ENCODE measurements at places on chromosomes 13 and 19.

- DNase-seq = no peak
Measured at GRCh38 chr19:430701-431100, 21.8 kb upstream of the C2CD4C start.

- DNase-seq = peak; percentile 43
Measured at GRCh38 chr19:30225676-30226463, 146.3 kb upstream of the ZNF536 start.

DNA sequence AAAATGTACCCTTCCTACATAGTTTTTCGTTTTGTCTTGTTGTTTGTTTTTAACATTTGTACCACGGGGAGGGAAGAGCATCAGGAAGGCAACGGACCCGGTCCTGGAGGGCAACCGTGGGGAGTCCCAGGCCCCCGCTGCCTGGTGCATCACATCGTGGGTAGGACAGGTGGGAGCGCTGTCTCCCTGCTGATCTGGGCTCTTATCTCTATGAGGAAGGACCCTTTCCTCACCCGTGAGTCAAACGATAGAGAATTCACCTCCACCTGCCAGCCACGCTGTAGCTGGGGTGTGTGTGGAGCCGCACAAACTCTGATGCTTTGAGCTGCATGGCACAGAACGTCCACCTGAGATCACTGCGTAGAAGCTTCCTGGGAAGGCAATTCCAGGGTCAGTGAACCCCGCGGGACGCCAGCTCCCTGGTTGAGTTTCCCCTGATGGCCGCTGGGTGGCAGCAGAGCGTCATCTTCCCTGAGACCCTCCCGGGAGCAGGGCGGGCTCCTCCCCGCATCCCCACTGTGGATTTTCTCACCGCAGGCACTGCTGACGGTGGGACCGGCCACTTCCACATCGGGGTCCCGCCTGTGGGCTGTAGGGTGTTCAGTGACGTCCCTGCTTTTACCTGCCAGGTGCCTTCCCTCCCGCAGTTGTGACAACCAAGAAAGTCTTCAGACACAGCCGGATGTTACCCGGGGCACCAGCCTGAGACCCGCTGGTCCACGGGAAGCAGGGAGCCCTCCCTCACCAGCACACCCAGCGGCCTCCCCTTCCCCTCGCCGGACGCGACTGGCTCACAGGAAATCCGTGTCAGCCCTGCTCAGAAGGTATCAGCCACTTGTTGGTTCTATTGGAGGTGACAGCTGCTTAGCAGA is 54.7 kb downstream of the ZNF787 start:
- DNase-seq = peak; percentile 75

GRCh38 chr13:38905861-38906260 is 84.8 kb downstream of the STOML3 start:
- peak; percentile 31 for DNase-seq

DNA sequence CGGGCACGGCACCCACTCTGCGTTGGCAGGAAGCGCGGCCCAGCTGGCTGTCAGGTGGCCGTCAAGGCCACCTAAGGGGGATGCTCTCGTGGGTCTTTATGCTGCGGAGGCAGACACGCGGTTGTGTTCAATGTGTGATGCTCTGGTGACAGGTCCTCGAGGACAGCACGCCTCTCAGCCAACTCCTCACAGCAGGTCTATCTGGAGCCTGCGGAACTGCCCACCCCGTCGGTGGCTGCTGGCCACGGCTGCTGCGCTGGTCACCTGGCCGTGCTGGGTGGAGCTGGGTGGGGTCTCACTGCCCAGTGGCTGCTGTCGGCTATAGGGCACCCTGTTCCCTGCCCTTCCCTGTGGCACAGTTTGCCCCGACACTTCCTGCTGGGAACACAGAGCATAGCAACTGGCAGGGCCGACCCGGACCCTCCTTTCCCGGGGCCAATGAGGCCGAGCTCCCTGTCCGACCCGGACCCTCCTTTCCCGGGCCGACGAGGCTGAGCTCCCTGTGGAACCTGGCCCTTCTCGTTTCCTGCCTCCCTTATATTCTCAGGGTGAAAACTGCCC is 14.3 kb upstream of the F7 start:
- DNase-seq = no peak

DNA sequence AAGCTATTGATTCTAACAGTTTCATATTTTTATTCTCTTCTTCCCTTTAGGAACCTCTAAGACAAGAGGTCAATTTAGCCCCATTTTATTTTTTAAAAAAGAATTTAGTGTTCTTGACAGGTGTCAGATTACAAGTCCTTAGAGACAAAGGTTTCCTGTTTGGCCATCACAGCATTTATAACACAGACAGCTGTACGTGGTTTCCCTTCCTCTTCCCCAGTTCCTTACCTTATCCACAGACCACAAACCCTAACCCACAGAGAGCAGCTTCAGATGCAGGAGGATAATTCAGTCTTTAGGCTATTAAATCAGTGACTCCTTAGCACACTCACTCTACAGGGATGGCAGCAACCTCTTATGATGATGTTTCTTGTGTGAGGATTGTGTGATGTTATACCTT is 1210.1 kb downstream of the DIAPH3 start:
- DNase-seq = peak; percentile 21

- no peak for DNase-seq
Measured at GRCh38 chr13:20301015-20301402, 68.9 kb upstream of the GJB6 start.

GRCh38 chr19:45467115-45467455 is 711 bp upstream of the FOSB start:
- no peak for DNase-seq

DNA sequence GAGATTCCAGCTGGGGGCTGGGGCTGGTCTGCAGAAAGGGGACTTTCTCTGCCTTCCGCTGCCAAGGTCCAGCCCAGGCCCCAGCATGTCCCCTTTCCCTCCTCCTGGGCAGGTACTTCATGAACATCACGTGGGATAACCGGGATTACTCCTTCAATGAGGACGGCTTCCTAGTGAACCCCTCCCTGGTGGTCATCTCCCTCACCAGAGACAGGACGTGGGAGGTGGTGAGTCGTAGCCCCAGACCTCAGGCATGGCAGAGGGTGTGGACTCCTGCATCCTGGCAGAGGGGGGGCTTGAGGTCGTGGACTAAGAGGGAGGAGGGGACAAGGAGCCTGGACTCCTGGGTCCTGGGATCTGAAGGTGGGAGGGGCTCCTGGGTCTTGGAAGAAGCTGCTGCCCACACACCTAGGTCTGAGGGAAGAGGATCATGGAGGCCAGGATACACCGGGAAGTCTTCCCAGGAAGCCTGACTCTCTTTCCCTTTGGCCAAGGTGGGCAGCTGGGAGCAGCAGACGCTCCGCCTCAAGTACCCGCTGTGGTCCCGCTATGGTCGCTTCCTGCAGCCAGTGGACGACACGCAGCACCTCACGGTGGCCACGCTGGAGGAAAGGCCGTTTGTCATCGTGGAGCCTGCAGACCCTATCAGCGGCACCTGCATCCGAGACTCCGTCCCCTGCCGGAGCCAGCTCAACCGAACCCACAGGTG is 20.6 kb downstream of the GRIN2D start:
- no peak for DNase-seq

GRCh38 chr13:109454167-109454917 is 332.0 kb downstream of the IRS2 start:
- DNase-seq = peak; percentile 2

DNA sequence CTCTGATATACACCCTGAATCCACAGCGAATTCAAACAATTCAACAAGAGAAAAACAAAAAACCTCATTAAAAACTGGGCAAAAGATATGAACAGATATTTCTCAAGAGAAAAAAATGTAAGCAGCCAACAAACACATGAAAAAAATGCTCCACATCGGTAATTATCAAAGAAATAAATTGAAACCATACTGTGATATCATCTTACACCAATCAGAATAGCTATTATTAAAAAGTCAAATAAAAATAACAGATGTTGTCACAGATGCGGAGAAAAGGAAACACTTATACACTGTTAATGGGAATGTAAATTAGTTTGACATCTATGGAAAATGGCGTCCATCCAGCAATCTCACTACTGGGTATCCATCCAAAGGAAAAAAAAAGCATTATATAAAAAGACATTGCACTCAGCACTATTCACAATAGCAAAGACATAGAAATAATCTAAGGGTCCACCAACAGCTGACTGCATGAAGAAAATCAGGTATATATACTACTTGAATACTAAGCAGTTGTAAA is 1495.0 kb upstream of the PCDH20 start:
- DNase-seq = no peak

GRCh38 chr19:50202962-50203280 is 501 bp upstream of the MYH14 start:
- DNase-seq = no peak

GRCh38 chr19:12802267-12803106 is 618 bp downstream of the THSD8 start:
- DNase-seq = no peak

GRCh38 chr19:8221161-8221560 is 12.0 kb downstream of the CERS4 start:
- peak; percentile 21 for DNase-seq

DNA sequence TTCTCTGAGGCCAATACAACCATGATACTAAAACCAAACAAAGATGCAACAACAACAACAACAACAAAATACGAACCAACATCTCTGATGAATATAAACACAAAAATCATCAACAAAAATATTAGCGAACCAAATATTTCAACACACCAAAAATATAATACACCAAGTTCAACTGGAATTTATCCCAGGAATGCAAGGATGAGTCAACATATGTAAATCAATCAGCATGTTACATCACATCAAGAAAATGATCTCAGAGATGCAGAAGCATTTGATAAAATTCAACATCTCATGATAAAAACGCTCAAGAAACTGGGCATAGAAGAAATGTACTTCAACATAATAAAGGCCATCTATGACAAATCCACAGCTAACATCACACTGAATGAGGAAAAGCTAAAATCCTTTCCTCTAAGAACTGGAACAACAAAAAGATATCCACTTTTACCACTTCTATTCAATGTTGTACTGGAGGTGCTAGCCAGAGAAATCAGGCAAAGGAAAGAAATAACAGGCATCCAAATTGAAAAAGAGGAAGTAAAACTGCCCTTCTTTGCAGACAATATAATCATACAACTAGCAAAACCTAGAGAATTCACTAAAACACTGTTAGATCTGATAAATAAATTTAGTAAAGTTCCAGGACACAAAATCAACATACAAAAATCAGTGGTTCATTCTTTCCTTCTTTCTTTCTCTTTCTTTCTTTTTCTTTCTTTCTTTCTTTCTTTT is 2448.7 kb upstream of the PCDH20 start:
- DNase-seq = peak; percentile 2

DNA sequence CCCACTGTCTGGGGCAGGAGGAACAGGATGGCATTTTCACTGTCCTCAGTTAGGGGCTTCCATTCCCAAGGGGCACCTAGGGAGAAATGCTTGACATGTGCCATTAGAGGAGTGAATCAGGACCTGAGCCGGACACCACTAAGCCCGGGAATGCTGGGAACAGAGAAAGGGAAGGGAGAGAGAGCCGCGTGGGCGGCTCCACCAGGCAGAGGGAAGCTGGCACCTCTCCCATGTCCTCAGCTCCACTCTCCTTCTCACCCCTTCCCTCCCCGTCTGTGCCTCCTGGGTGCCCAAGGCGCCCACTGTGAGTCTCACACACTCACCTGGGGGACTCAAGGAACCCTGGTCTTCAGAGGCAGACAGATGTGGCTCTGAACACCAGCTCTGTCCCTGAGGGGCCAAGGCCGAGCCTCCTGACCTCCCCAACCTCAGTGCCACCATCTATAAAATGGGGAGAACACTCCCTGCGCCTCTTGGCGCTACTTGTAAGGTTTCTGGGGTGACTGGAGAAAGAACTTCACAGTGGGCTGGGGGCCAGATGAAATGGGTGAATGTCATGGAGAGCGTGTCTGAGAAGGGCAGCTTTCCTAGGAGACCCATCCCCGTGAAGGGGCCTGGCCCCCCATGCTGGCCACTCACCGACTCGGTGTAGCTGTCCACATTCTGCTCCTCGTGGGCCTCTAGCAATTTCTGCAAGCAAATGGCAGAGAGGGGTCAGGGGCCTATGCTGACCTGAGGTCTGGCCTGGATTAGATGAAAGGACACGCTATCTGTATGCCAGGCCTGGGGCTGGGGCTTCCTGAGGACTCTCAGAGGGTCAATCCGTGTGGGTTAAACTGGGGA is 5.3 kb upstream of the KPTN start:
- DNase-seq = no peak

GRCh38 chr13:80339912-80340650 is 845 bp downstream of the SPRY2 start:
- DNase-seq = peak; percentile 73

- DNase-seq = no peak
Measured at GRCh38 chr19:33408116-33408515, 34.6 kb downstream of the CEBPG start.

- peak; percentile 22 for DNase-seq
Measured at GRCh38 chr13:107185889-107186288, 618.0 kb upstream of the ARGLU1 start.

DNA sequence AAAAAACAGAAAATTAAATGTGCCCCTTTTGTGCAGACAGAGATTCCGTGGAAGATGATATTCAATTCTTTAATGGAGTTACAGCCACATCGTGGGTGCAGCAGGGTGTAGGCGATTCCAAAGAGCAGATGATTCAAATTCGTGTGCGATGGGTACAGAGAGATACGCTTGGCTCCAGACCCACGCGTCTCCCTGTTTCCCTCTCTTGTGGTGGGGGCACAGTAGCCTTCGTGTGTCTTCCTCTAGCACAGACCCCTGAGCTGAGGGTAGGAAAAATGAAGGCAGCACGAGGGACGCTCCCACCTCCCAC is 4.8 kb downstream of the TSPAN16 start:
- DNase-seq = no peak

DNA sequence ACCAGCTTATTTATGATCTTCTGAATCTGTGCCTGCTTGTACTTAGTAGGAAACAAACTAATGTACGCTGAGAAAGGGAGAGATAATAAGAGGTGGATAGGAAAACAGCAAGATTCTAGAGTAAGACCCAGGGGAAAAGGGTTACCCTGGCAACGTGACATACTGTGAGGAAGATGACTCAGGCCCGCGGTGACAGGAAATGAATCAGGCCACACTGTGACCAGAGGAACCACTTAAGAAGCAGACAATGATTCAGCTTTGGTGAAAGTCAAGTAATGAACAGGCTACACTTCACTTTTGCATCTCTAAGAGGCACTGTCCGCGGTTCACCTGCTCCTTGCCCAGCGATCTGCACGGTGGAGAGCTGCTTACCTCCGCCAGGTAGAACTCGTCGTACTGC is 158.2 kb downstream of the NALCN start:
- DNase-seq = peak; percentile 87

DNA sequence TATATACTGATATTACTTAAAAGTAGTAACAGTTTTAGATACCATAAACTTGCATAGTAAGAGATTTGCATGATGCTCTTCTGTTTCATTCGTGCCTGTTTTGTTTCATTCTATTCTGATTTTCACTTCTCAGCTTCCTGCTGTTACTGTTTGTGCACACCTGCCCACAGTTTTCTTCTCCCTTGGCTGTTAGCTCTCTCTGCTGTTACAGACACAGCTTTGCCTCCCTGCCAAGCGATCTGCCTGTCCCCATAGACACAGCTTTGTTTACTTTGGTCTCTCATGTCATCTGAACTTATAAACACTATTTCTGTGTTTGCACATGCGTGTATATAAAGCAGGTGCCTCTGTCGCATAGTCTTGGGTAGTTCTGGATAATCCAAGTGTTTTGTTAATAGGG is 21.4 kb upstream of the UPF3A start:
- no peak for DNase-seq
